ENCODE measurements at places on chromosomes 3 and 15. TPM values are rescaled to one million over a fixed set of nuclear protein-coding genes. Genes with fewer than 3 reads are reported as not detected.

DNA sequence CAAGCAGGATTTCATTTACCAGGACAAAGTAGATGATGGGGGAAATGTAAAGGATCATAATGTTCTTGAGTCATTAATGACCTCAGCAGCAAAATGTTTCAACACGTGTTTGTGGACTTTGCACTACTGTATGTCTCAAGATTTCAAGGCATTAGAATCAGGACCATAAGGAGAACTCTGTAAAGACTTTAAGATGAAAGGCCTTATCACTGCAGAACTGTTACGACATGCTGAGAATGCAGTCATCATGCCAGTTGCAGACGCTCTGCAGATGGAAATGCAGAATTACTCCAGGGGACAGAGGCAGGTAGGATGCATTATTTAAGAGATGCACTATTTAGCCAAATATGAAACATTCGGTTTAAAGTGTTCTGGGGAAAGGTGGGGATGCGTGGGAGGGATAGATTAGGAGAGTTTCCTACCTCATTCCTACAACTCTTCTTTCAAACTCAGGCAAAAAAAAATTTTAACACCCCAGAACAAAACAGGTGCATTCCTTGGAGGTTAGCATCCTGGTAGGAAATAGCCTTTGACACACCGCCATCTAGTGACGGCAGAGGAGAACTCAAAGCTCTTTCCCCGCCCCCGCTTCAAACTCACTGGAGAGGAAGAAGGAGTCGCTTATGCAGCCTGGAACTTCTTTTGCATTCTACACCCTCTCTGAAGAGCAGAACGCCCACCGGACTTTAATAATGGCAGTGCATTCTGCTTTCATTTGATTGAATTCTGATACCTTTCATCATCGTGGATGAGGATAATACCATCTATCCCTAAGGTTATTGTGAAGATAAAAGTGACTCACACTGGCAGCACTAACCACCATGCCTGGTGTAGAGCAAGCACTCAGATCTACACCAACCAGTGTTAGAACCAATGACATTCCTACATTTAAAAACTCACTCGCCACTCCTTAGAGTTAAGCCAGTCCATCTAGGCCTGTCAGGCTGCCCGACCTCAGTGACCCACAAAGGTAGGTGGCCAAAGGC lies 43.1 kb upstream of the TOPAZ1 start:
- H3K27me3 ChIP-seq: peaks cover 18% of the 10 kb centered on the region
- no peak overlapping the region for H3K4me3 ChIP-seq
- peak; percentile 90 for DNase-seq
- H3K4me1 ChIP-seq: no peaks in the 10 kb centered on the region
- no peak overlapping the region for H3K27ac ChIP-seq

DNA sequence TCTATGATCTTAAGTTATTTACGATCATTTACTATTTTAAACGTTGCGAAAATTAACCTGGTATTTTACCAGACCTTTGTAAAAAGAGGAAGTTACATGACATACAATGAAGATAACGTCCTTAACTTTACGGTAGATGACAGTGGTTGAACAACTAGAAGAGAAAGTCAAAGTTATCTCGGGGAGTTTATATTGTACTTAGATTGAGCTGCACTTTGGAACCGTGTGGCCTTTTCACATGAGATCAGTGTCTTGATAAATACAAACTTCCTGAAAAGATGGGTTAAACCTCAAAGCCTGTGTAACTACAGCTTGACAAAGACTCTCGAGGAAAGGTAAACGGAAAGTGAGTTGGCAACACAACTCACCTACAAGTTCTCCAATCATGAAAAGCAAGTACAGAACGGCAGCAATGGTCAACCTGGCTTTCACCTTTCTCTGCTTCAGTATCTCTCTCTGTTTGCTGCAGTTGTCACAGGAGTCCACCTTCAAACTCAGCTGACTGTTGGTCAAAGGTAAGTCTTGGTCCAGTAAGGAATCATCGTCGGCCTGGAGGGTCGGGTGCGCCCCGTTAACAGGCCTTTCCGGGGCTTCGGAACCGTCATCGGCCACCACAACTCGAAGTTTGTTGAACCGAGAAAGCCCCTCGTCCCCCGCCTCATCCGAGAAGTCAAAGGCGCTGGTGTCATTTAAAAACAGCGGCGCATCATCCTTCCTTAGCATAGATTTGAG lies 793 bp downstream of the SLC30A4 start:
- peak; percentile 69 for DNase-seq
- H3K36me3 ChIP-seq: no peaks in the 10 kb centered on the region
- peaks cover 19% of the 10 kb centered on the region for H3K4me1 ChIP-seq
- peak overlapping the region; percentile 85 for H3K4me3 ChIP-seq
- H3K27ac ChIP-seq: peak overlapping the region; percentile 34

GRCh38 chr15:90479656-90480055 lies 50.1 kb upstream of the CRTC3 start:
- DNase-seq: no peak
- peaks cover 39% of the 10 kb centered on the region for H3K4me1 ChIP-seq
- H3K27me3 ChIP-seq: no peaks in the 10 kb centered on the region
- H3K27ac ChIP-seq: no peak overlapping the region
- H3K4me3 ChIP-seq: no peak overlapping the region

- H3K27ac ChIP-seq: peak overlapping the region; percentile 31
- H3K36me3 ChIP-seq: peaks cover 50% of the 10 kb centered on the region
- no peak overlapping the region for H3K4me3 ChIP-seq
- peaks cover 17% of the 10 kb centered on the region for H3K4me1 ChIP-seq
Observed at GRCh38 chr15:90787881-90788280, 70.7 kb downstream of the BLM start.

DNA sequence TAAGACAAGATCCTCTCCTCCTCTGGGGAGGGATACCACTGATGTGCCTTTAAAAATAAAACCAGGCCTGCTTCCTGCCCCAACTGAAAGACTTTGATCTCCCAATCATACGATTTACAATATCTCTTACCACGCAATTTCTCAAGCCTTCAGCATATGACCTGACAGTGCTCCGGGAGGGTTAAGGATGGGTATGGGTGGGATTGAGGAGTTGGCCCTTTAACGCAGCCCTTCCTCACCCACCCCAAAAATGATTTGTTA lies 67.4 kb downstream of the LRIG1 start:
- H3K4me1 ChIP-seq: peaks cover 25% of the 10 kb centered on the region
- H3K27me3 ChIP-seq: no peaks in the 10 kb centered on the region
- H3K4me3 ChIP-seq: no peak overlapping the region
- H3K27ac ChIP-seq: no peak overlapping the region
- peaks cover 29% of the 10 kb centered on the region for H3K36me3 ChIP-seq

DNA sequence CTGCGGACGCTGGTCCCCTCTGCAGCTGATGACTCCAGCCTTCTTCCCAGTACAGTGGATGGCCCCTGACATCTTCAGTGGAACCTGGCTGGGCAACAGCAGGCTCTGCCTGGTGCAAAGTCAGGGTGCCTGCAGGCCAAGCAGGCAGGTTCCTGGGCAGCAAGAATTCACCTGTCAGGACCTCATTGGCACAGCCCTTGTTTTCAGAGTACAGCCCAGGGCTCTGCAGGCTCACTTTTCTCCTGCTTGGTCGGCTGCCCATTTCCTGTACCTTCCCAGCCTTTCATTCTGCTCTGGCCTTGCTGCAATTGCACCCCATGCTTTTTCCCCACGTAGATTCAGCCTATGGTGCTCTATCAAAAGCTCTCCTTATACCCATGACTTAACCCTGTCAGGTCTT lies 56.0 kb downstream of the LRTM1 start:
- no peaks in the 10 kb centered on the region for H3K27me3 ChIP-seq
- H3K27ac ChIP-seq: no peak overlapping the region
- no peak for DNase-seq
- H3K4me1 ChIP-seq: no peaks in the 10 kb centered on the region

DNA sequence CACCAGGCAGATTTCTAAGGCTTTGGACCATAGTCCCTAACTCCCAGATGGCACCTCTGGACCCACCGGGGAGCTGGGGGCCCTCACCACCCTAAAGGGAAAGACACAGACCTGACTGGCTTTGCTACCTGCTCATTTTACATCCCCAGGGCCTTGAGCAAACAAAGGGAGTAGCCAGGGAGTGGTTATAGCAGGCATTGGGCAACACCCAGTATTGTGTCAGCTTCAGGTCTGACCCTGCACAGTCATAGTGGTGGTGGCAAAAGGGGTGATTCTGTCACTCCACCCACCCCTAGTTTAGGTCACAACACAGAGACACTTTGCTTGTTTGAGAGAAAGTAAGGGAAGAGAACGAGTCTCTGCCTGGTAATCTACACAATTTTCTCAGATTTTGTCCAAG lies 352.5 kb downstream of the DIPK2A start:
- H3K36me3 ChIP-seq: no peaks in the 10 kb centered on the region
- no peaks in the 10 kb centered on the region for H3K27me3 ChIP-seq
- no peaks in the 10 kb centered on the region for H3K4me1 ChIP-seq
- H3K27ac ChIP-seq: no peak overlapping the region
- no peak overlapping the region for H3K4me3 ChIP-seq

DNA sequence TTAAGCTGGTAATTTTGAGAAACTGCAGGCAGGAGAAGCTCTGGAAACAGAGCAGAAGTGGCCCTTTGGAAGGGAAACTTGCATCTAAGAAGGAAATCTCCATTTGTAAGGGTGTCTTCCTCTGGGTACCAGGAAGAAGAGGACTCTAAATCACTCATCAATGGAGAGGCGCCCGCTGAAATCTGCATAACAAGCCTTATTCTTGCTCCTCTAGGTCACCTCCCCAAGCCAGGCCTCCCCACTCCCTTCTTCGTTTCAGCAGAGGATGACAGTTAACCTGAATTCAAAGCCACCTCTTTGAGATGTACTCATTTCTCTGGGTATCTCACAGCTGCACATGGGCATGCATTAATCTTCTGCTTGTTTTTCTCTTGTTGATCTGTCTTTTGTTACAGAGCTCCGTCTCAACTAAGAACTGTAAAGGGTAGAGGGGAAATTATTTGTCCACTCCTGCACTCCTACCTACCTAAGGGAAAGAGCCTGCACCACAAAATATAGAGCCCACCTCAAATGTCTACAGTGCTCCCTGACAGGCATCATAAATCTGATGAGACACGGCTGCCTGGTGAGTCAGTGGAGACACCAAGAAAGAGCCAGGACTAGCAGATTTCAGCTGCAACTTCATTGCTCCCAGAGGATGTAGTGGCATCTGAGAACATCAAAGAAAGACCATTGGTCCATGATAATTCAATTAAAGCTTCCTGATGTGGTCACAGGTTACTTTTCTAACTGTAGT lies 51.5 kb downstream of the GABRB3 start:
- H3K4me1 ChIP-seq: no peaks in the 10 kb centered on the region
- no peak overlapping the region for H3K27ac ChIP-seq
- no peaks in the 10 kb centered on the region for H3K36me3 ChIP-seq
- DNase-seq: no peak

DNA sequence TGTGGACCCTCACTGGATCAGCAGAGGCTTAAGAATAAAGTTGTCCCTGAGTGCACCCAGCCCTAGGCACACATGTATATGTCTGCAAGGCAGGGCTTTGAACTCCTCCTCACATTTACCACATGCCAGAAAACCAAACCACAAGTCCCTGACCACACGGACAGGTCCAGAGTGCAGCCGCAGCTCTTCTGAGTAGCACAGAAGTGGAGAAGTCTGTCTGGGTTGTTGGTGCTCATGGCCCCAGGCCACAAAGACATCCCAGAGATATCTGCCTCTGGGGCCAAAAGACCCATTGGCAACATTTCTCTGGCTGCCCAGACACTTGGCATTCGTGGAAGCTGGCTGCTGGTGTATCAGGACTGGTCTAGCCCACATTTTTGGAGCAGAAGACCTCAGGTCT lies 17.4 kb downstream of the SUSD5 start:
- no peak overlapping the region for H3K27ac ChIP-seq
- DNase-seq: no peak
- H3K27me3 ChIP-seq: peaks cover 3% of the 10 kb centered on the region
- no peaks in the 10 kb centered on the region for H3K36me3 ChIP-seq
- H3K4me3 ChIP-seq: no peak overlapping the region
- H3K4me1 ChIP-seq: no peaks in the 10 kb centered on the region

DNA sequence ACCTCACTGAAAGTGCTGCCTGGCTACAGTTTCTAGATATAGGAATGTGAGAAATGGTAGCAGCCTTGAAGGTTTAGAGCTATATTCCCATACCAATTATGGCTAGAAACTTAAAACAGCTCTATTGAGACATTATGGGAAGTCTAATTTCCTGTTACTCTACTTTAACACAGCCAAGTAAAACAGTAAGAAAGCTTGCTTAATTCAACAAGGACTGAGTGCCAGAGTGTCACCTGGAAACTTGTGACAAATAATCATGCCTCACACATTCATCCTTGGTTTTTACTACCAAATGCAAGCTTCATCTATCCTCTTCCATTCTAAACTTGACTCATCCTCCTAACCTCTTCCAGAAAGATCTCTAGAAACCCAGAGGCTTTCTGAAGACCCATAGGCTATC lies 41.7 kb downstream of the UBE3A start:
- H3K4me1 ChIP-seq: peaks cover 9% of the 10 kb centered on the region
- no peak overlapping the region for H3K27ac ChIP-seq
- peaks cover 53% of the 10 kb centered on the region for H3K36me3 ChIP-seq
- DNase-seq: no peak
- H3K27me3 ChIP-seq: no peaks in the 10 kb centered on the region

DNA sequence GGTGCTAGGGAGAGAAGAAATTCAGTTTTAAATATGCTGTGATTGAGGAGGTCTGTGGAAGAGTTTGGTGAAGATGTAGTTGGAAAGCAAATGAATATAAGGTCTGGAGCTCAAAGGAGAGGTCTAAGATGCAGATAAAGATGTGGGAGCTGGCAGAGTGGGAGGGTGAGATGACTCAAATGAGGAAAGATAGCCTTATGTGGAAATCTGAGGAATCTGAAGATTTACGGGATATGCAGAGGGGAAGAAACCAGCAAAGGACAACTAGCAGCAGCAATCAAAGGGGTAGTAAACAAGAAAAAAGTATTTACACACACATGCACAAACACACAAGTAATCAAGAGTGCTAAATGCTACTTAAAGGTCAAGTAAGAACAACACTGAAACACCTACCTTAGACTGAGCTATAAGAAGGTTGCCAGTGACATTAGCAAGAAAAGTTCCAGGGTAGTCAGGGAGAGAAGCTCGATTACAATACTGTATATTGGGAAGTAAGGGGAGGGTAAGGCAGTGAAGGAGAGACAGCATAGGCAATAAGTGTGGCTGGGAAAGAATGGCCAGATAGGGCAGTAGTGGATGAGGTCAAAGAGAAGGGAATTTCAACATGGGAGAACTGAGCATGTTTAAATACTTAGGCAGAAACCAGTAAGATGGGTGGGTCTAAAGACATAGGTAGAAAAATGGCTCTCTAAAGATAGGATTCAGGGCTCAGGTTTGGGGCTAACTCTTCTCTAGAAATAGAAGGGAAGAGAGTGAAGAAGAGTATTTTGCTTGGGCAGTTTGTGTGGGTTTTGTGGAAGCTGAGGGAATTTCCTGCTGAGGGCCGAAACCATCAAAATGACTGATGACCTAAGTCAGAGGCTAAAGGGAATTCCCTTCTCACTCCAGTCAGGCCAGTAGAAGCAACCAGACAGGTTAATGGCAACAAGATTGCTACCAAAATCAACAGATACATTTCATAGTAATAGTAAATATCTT lies 8.9 kb downstream of the CMTM6 start:
- DNase-seq: no peak
- no peak overlapping the region for H3K27ac ChIP-seq
- peaks cover 15% of the 10 kb centered on the region for H3K4me1 ChIP-seq

- peaks cover 2% of the 10 kb centered on the region for H3K36me3 ChIP-seq
- no peaks in the 10 kb centered on the region for H3K4me1 ChIP-seq
- H3K27ac ChIP-seq: no peak overlapping the region
- H3K27me3 ChIP-seq: no peaks in the 10 kb centered on the region
Observed at GRCh38 chr3:52857864-52858263, 23.0 kb upstream of the MUSTN1 start.

The ACAD11 gene
- 18.9 TPM for total RNA-seq

The GOLGA8S gene
- 0.07 TPM for total RNA-seq

The ZPLD1 gene
- not detected for total RNA-seq
